ENCODE measurements at places on chromosomes 5 and 9. TPM values are rescaled to one million over a fixed set of nuclear protein-coding genes. Genes with fewer than 3 reads are reported as not detected.
A peak's percentile ranks its signal among the peaks of the same experiment; 100 is the strongest.

- H3K36me3 ChIP-seq: peaks cover 29% of the 10 kb centered on the region
- peaks cover 61% of the 10 kb centered on the region for H3K4me1 ChIP-seq
- no peak overlapping the region for H3K4me3 ChIP-seq
- H3K27ac ChIP-seq: no peak overlapping the region
Measured at GRCh38 chr5:39062530-39062929, 11.7 kb downstream of the RICTOR start.

DNA sequence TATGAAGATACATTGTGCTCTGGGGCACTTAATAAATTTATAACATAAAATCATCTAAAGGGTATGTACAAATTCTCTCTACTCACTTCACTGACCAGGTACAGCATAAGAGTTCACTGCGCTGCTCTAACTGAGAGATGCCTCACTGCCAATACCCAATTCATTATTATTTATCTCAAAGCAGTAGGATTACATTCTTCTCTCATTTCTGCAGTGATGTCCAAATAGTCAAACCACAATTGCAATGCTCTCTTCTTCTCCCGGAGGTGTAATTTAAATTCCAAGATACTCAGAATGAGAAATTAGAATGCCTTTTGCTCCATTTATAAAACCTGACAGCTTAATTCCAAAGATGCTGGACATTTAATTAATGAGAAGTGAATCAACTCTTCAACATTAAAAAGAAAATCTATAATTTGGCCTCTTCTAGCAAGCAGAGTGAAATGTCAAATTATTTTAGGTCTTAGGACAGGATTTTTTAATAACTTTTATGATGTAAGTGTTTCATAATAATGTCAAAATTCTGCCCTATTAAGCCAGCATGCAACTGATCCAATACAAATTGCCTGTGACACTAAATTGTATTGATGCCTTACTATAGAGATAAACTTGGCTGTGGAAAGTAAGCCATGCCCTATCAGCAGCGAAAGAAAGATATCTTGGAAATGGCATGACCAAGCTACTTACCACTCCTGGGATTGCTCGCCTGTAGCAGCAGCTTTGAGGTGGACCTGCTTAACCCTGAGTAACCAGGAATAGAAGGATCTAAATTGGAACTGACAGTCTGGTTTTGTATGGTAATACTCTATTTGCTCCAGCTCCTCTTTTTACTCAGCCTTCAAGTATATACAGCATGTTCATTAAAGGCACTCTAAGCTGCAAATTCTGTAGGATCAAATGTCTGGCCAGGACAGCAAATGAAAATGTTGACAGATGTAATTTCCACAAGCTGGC lies 374.2 kb upstream of the TYRP1 start:
- no peaks in the 10 kb centered on the region for H3K4me1 ChIP-seq
- no peaks in the 10 kb centered on the region for H3K27me3 ChIP-seq
- no peak overlapping the region for H3K4me3 ChIP-seq
- H3K27ac ChIP-seq: no peak overlapping the region
- DNase-seq: no peak

DNA sequence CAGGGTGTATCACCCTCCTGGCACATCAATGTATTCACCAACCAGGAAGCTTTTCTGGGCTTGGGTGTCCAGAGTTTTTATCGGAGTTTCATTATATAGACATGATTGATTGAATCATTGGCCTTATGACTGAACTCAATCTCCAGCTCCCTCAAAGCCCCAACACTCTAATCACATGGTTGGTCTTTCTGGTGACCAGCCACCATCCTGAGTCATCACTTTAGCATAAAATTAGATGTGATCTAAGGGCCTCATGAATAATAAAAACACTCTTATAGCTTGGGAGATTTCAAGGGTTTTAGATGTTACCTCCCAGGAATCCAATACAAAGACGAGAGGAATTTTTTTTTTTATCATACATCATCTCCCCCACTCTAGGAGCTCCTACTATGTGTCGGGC lies 7.7 kb upstream of the PBX3 start:
- H3K4me1 ChIP-seq: peaks cover 2% of the 10 kb centered on the region
- peaks cover 13% of the 10 kb centered on the region for H3K27me3 ChIP-seq
- DNase-seq: no peak
- no peak overlapping the region for H3K27ac ChIP-seq
- H3K4me3 ChIP-seq: no peak overlapping the region

DNA sequence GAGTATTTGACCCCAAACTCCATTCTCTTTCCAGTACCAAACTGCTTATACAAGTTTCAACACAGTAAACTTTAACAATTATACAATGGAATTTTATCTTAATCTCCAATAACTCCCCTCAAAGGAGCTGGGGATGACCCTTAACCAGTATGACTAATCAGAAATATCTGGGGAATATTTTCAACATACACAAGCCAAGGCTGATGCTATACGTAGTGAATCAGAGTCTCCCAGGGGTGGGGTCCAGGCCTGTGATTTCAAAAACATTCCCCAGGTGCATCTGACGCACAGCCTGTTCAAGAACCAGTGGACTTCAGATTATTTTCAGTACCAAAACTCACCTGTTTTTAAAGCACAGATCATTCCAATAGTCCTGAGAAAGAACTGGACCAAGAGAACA lies 11.8 kb upstream of the SEMA5A start:
- H3K36me3 ChIP-seq: no peaks in the 10 kb centered on the region
- no peak for DNase-seq
- H3K27ac ChIP-seq: no peak overlapping the region
- no peak overlapping the region for H3K4me3 ChIP-seq
- no peaks in the 10 kb centered on the region for H3K27me3 ChIP-seq

DNA sequence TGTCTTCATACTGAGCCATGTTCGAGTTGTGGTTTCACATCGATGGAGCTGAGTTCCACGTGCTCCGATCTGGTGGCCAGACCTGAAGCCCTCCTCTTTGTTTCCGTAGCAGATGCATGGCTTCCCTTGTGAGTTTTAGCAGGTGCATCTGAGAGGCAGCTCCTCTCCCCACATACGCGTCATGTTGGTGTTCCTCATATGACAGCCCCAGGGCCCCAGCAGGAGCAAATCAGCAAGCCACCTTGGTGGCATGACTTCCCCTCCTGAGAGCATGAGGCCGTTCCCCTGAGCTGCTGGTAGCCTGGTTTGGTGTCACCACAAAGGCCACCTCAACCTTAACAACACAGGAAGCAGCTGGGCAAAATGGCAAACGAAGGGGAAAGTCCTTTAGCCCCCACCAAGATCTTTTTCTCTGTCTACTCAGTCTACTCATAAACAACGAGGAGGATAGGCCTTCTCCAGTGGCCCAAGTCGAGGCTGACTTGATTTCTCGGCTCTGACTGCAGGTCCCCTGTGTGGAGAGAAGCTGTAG lies 5.9 kb downstream of the CYFIP2 start:
- H3K27ac ChIP-seq: peak overlapping the region; percentile 100
- peaks cover 6% of the 10 kb centered on the region for H3K27me3 ChIP-seq

GRCh38 chr5:6859023-6859422 lies 145.8 kb downstream of the TENT4A start:
- DNase-seq: no peak
- no peak overlapping the region for H3K27ac ChIP-seq
- H3K4me1 ChIP-seq: no peaks in the 10 kb centered on the region
- H3K27me3 ChIP-seq: no peaks in the 10 kb centered on the region

- H3K4me1 ChIP-seq: no peaks in the 10 kb centered on the region
- H3K4me3 ChIP-seq: no peak overlapping the region
- no peak for DNase-seq
- H3K36me3 ChIP-seq: no peaks in the 10 kb centered on the region
Measured at GRCh38 chr5:124704594-124705284, 41.7 kb downstream of the ZNF608 start.

DNA sequence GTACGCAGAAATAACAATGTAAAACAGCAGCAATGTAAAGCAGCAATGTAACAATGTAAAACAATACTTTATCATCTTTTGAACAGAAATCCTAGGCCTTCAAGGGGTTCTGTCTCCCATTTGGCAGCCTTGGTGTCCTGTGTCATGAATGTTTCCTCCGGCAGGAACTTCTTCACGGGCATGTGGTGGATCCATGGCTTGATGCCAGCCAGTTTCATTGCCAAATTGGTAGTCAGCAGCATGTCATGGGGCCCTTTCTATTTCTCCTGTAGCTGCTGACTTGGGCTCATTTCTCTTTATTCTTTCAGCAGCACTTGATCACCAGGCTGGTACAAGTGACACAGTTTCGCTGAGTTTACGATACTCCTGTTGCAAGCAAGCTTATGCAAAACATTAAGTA lies 275.3 kb downstream of the HTR1A start:
- no peak overlapping the region for H3K27ac ChIP-seq
- H3K36me3 ChIP-seq: no peaks in the 10 kb centered on the region
- H3K27me3 ChIP-seq: no peaks in the 10 kb centered on the region
- DNase-seq: no peak

- peaks cover 7% of the 10 kb centered on the region for H3K4me1 ChIP-seq
- no peaks in the 10 kb centered on the region for H3K36me3 ChIP-seq
- H3K4me3 ChIP-seq: no peak overlapping the region
- peak; percentile 21 for DNase-seq
Measured at GRCh38 chr5:15003511-15003920, 131.9 kb upstream of the ANKH start.

Gene KCNIP1
- total RNA-seq: not detected
